Body of pancreas (tissue), 4 donors: ENCODE measurements at places on chromosomes 3 and 15.

DNA sequence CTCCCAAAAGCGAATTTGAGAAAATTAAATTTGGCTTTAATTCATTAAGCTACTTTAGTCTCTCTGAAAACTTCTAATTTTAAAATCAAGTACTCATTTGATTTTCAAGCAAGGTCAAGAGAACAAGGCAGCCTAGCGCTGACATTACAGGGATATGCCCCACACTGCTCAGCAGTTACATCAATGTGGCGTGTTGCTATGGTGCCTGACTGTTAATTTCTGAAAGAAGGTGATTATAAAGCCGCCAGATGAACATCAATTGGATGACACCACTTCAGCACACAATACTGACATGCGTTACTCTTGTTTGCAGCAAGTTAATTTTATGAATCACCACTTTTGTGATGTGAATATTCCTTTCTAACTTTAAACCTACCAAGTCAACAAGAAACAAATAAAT, 284.4 kb downstream of the FOXP1 start:
- no peak for DNase-seq

DNA sequence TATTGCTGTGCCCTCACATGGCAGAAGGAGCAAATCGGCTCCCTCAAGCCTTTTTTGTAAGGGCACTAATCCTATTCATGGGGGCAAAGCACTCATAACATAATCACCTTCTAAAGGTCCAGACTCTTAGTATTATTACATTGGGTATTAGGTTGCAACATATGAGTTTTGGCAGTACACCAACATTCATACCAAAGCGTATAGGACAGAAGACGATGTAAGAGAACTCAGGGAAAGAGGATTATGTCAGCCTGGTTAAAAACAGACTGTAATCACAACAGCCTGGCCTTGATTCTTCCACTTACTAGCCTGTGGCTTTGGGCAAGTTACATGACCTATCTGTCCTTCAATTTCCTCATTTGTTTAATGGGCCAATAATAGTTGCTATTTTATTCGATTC, 828.5 kb upstream of the NECTIN3 start:
- no peak for DNase-seq

- no peak for DNase-seq
These were observed 9.4 kb downstream of the SNX1 start for GRCh38 chr15:64105113-64105704.

DNA sequence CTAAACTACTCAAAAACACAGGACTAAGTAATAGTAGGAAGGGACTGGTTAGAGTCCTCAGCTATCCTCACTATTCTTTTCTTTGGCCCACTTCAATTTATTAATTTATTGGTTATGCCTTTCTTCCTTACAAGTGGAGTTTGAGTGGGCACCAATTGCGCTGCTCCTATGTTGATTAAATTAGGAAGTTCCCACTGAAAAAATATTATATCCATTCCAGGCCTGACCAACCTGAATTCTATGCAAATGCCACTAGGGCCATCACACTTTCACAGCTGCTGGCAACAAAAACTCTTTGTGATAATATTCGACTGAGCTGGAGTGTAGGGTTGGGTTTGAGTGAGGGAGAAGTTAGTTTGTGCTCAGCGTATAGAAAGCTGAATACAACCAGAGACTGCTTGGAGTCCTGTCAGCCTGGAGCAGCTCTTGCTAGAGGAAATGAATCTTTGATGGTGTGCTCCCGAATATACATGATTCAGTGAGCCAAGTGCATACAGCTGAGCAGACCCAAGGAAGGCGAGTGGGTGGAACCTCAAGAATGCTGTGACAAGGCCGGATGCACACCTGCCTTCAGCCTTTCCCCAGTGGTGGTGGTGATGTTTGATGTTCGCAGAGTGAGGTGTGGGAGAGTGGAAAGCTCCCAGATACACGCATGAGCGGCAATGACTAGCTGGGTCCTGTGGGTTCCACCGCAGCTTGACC, 1.5 kb downstream of the ARHGEF3 start:
- DNase-seq = peak; percentile 47
